ENCODE measurements at places on chromosomes 4 and X.
A peak's percentile ranks its signal among the peaks of the same experiment; 100 is the strongest.

- DNase-seq = no peak
These were observed 442.9 kb upstream of the RASGEF1B start for GRCh38 chr4:81914623-81915022.

DNA sequence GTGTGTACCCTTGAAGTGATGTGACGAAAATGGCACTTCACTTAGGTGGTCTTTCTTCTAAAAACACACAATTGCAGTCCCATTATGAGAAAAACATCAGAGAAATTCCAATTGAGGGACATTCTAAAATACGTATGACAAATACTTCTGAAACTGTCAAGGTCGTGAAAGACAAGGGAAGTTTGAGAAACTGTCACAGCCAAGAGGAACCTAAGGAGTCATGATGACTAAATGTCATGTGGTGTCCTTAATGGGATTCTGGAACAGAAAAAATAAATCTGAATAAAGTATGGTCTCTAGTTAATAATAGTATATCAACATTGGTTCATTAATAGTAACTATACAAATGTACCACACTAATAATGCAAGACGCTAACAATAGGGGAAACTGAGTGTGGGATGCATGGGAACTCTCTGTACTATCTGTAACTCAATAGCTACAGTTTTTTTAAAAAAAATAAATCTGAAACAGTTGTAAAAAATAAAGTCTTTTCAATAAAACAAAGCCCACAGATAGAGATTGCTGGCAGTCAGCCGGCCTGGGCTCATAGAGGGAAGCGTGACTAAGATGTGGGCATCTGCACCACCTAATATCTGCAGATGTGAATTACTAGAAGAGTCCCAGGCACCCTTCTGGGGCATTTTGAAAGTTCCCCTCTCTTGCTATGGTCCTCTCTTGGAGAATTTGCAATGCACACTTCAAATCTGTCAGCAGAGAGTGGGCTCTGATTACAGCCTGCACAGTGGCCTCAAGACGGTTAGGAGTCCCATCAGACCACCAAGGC, 47.6 kb downstream of the MID1IP1 start:
- DNase-seq = no peak

- no peak for DNase-seq
These were observed 1774.8 kb downstream of the ARAP2 start for GRCh38 chr4:34469516-34469915.

DNA sequence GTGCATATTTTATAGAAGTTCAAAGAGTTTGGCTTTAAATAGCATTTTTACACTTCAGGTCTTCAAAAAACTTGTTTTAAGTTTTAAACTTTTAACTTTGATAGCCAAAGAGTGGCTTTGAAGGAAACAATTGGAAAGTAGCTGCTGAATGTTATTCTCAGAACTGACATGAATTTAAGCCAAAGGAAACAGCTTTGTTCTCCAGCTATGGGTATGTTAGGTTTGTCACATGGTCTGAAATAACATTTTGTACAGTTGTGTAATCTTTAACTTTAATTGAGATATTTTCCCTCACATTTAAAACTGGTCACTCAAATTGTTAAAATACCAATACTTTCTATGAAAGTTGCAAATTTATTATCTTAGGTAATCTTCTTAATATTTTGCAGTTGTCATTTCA, 564.7 kb downstream of the IL15 start:
- DNase-seq = no peak

DNA sequence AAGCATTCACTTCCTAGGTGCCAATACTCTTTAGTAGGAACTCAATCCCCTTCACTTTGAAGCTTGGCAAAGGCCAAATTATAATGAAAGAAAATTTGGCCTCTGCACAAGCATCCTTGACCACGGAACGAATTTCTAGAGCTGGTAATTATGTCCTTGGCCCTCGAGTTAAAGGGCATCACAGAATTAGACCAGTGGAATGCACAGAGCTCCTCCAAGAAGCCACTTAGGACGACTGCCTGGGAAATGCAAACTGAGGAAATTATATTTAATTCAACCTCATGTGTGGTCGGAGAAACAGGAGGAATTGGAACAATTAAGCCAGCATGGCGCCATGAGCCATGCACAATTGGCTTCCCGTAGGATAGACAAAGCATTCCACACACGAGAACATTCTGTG, 59.3 kb downstream of the NLGN4X start:
- no peak for DNase-seq

DNA sequence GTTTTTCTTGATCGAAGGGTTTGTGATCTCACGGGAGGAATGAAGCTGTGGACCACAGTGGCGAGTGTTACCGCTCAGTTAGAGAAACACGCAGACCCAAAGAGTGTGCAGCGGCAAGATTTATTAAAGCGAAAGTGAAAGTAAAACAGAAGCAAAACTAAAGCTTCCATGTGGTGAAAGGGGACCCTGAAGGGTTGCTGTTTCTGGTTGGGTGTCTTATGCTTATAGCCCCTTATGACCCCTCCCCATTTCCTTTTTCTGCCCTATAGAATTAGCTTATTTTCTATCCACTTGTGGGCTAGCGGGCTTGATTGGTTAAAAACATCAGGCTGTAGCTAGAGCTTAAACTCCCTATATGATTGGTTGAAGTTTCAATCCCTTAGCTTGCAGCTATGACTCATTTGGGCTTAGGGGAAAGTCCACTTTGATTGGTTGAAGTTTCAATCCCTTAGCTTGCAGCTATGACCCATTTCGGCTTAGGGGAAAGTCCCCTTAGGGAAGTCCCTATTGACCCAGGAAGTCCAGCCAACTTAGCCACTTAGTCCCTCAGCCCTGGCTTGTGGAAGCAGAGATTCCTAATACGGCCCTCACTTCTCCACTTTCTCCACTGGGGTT, 171.2 kb upstream of the NWD2 start:
- no peak for DNase-seq

DNA sequence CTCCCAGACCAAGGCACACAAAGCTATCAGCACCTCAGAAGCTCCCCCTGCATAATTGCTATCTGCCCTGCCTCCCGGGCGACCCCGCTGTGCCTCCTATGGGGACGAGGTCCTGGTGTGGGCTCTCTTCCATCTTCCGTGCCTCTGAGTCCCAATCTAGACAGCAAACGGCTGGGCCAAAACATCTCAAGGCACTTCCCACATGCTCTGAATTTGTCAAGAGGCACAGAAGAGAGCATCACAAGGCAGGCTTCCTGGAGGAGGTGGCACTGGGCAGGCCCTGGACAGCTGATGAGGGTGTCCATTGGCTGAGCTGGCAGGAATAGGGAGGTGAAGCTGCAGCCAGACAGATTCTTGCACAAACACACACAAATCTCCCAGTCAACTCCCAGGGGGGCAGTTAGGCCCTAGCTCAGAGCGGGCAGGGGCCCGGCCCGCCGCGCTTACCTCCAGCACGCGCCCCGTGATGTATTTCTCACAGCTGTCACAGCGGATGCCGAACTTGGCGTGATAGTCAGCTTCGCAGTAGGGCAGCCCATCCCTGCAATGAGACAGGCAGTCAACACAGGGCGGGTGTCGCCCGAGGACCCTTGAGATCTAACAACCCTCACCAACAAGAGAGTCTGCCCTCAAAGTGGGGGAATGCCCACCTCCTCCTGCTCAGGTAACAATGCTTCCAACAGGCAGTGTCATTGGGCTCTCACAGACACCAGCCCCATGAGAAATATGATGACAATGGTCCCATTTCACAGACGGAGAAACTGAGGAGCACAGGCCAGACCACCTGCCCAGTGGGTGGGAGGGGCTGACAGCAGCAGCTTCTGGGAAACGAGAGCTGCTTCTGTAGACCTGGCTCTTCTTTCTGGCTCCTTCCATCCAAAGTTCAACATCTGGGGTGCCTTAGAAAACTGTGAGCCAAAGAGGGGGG, 81.2 kb downstream of the ABLIM2 start:
- no peak for DNase-seq

- DNase-seq = no peak
These were observed 1.0 kb downstream of the GAB3 start for GRCh38 chrX:154749856-154750255.

- no peak for DNase-seq
These were observed 1415.8 kb downstream of the C4orf33 start for GRCh38 chr4:130511776-130512175.

GRCh38 chr4:102501447-102501696, 213 bp downstream of the NFKB1 start:
- no peak for DNase-seq

- no peak for DNase-seq
These were observed 81.2 kb downstream of the SPRY1 start for GRCh38 chr4:123477711-123478209.

GRCh38 chrX:112851806-112852205, 11.2 kb upstream of the AMOT start:
- no peak for DNase-seq

- no peak for DNase-seq
These were observed 26.1 kb downstream of the FAM47E start for GRCh38 chr4:76277667-76278066.

- no peak for DNase-seq
These were observed 48.1 kb upstream of the FHDC1 start for GRCh38 chr4:152887981-152888380.

- DNase-seq = no peak
These were observed 83.9 kb downstream of the MAMLD1 start for GRCh38 chrX:150446995-150447394.

DNA sequence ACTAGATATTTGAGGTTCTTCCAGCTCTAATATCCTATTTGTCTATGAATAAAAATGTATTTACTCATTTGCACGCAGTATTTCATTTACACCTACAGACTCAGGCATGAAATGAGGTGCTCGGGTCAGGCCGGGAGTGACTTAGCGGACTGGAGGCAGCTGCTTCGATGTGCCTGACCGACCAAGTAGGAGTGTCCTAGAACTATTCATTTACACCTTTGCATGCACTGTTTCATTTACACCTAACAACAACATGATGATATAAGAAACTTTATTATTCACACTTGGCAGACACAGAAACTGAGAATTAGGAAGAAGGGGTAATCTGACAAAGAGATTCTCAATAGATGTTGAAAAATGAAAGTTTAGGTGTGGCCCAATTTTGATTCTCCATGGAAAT, 28.7 kb upstream of the FAT1 start:
- DNase-seq = no peak

DNA sequence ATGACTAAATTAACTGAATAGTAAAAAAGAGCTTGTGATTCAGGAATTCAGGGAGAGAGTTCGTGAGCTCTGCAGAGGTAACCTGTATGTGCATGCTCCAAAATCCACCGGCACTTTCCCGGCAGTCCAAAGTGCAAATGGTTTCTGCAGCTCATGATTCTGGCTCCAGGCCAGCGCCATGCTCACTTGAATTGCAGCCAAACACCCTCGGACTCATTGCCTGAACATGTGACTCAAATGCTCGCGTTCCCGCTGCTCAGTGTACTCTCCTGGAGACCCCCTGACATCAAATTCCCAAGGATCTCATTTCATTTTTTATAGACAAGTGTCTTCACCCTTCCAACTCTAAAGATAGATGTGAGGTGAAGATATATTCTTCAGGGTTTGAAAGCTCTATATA, 44.1 kb upstream of the SH3RF1 start:
- DNase-seq = peak; percentile 43

GRCh38 chrX:42070866-42071265, 147.5 kb upstream of the CASK start:
- no peak for DNase-seq

DNA sequence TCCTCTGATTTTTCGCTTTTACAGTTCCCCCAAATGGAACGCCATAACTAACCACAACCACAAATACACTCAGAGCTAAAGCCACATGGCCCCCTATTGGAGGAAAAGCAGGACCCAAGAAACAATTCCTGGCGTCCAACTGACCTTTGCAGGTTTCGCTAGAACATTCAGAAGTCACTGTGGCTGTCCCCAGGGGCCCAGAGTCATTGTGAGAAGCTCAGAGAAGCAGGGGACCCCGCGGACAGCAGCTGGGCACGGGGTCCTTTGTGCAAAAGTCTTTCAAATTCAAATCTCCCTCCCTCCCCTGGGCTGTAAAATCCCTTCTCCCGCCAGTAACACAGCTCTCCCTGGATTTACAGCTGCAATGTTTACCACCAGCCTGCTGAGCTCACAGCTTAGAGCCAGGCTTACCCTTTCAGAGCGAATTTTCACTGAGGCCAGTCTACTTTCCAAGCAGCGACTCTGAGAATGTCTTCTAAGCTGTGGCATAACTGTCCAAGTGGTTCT, 214.8 kb downstream of the CRLF2 start:
- DNase-seq = no peak

GRCh38 chr4:150010525-150011126, 67.6 kb upstream of the DCLK2 start:
- DNase-seq = no peak

DNA sequence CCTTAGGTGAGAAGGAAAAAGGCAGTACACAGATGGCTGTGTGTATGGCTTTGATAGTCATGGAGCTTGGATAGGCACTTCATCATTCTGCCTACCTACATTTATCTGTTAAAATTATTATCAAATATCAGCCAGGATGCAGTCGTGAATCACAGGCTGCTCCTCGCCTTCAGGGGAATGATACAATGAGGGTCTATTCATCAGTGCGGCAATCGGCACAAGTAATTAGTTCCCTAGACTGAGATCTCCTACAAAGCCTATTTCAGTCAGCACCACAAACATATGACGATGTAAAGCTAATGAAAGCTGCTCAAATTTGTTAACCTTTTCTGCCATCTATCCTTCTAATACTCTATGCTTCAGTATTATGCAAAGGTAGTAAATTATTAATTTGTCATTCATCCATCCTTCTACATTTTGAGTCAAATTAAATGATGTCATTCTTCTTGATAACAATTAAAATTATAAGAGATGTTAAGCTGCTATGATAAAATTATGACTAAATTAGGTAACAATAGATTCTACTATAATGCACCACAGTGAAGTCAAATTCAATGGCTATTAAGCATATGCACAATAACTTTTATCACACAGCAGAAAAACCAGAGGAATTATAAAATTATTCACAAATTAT, 19.0 kb downstream of the MAB21L2 start:
- no peak for DNase-seq

DNA sequence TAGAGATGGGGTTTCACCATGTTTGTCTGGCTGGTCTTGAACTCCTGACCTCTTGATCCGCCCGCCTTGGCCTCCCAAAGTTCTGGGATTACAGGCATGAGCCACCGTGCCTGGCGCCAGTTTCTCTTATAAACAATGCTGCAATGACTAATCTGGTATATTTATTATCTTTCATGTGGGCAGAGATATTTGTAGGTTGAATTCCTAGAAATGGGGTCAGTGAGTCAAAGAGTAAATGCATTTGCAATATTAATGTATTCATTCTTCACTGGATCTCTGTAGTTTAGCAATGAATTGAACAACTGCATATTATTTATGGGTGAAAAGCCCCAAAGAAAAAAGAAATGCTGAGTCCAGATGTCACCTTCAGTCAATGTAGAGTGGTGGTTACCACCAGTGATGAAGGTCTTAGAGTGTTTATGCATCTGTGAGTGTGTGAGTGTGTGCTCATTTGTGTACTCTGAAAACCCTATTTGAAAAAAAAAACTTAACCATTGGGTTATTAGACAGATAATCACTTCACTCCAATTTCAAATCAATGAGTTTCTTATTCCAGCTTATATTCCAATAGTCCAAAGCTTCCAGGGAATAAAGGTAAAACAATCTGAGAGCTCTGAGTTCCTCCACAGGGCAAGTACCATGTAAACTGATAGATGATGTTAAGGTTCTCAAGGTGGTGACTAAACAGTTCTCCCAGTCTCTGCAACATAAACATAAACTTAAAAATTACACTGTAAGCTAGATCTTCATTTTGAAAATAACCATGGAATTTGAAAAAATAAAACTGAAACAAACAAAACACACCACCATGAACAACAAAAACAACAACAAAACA, 22.6 kb upstream of the CD38 start:
- no peak for DNase-seq
